ENCODE measurements at places on chromosomes 7 and 10. TPM values are rescaled to one million over a fixed set of nuclear protein-coding genes. Genes with fewer than 3 reads are reported as not detected.

The ACHE gene
- total RNA-seq = 0.13 TPM

The HPSE2 gene
- not detected for total RNA-seq

The CADPS2 gene
- 74.7 TPM for total RNA-seq

The LLCFC1 gene
- total RNA-seq = not detected

The VSTM4 gene
- 0.27 TPM for total RNA-seq

The ERVW-1 gene
- total RNA-seq = not detected

The KCNIP2 gene
- total RNA-seq = 0.79 TPM

The SFTPA1 gene
- total RNA-seq = not detected

The PRSS37 gene
- total RNA-seq = not detected

The NEUROG3 gene
- not detected for total RNA-seq

The GPER1 gene
- 1.5 TPM for total RNA-seq

The TLX1 gene
- not detected for total RNA-seq
